Esophagus muscularis mucosa (tissue), 4 donors: ENCODE measurements at places on chromosomes 1 and 21.

DNA sequence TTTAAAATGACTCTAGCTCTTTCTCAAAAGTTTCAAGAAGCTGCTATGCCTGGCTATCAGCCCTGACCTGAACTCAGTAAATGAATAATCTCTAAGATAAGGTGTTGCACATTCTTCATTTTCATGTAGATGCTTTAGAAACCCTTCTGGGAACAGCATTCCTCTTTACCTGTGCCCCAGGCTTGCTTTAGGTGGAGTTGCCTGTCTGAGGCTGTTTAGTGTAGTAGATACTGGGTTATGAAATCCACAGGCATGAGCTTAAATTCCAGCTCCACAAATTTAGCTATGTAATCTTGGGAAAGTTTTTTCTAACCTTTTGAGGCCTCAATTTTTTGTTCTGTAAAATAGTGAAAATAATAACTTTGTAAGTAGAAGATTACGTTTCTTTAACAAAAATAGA lies 41.6 kb downstream of the ATP6V1G3 start:
- DNase-seq: no peak

DNA sequence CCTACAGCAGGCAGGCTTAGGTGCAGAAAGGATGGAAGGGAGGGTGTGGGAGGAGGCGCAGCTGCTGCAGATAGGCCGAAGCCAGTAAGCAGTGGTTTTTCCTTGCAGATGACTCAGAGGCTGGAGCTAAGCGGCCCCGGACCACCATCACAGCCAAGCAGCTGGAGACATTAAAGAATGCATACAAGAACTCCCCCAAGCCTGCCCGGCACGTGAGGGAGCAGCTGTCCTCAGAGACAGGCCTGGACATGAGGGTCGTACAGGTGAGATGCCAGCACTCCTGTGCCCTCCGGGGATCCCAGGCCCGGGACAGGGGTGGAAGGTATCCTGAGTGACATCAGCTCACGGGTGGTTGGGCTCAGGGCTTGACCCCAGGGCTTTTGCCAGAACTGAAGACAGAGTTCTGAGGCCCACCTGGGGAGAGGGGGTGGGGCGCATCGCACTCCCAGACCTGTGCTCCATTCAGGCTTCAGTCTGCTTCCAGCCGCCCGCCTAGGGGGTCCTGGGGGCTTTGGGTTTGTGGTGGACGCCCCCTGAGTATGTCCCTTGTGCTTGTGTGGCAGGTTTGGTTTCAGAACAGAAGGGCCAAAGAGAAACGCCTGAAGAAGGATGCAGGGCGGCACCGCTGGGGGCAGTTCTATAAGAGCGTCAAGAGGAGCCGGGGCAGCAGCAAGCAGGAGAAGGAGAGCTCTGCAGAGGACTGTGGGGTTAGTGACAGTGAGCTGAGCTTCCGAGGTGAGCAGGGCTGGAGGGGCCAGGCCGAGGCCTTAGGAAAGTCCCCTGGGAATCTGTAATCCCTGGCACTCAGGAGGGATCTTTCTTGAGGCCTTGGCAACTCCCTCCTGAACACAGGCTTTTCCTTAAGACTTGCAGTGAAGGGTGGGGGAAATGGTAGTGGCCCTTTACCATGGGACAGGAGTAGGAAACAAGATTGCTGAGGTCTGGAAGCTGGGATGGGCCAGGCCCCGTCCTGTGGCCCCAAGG lies 41.5 kb downstream of the LHX4 start:
- DNase-seq: no peak

DNA sequence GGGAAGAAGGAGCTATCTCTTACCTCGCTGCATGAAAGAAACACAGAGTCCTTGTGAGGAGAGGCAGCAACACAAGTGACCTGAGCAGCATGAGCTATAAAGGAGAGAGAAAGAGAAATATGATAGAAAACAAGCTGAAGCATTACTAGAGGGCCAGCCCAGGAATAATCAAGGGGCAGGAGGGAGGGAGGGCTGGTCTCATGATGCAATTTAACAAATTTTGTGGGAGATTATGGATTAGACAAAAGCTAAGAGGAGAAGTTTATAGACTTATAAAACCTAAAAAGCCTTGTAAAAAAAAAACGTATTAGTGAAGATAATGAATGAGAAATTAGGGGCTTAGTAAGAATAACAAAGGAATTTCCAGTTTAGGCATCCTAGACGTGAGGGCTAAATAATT lies 5.0 kb downstream of the WDR77 start:
- DNase-seq: peak; percentile 85

GRCh38 chr1:54993140-54993539 lies 5.6 kb upstream of the BSND start:
- no peak for DNase-seq

DNA sequence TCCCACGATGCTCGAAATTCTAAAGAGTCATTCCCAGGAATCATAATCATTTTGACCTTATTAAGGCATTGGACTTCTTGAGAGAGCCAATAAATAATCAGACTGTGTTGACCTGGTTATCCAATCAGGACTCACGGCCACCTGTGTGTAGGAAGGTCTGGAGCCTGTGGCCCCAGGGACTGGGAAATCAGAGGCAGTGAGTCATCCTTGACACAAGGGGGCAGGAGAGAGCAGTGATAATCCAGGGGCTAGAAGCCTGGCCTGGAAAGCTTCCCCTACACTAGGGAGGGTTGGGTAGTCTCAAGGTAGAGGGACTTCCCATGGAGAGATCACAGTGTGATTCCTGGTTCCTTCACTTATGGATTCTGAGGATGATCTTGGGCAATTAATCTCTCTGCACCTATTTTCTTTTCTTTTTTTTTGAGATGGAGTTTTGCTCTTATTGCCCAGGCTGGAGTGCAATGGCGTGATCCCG lies 4.7 kb downstream of the MR1 start:
- DNase-seq: no peak

DNA sequence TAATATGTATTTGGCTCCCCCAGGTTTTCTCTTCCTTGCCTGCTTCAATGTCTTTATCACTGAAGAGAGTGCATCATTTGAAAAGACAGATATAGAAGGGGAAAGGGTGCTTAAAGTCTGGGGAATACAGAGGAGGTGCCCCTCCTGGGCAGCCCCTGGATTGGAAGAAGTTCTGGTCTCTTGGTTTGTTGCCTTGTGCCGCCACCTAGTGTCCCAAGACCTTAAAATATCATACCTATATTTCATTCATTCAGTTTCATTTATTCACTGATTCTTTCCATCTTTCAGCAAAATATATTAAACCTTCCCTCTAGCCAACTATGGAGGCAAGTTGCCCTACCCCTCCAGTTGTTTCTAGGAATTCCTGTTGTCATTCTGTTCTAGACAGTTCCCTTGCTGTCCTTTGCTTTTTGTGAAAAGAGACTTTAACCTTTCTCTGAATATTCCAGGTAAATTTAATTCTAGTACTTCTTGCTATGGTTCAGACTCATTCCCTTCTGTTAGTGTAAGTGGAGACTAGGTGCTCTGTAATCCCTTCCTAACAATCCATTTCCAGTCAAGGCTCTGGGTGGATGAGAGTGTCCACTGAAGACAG lies 56.1 kb downstream of the MEF2D start:
- no peak for DNase-seq

DNA sequence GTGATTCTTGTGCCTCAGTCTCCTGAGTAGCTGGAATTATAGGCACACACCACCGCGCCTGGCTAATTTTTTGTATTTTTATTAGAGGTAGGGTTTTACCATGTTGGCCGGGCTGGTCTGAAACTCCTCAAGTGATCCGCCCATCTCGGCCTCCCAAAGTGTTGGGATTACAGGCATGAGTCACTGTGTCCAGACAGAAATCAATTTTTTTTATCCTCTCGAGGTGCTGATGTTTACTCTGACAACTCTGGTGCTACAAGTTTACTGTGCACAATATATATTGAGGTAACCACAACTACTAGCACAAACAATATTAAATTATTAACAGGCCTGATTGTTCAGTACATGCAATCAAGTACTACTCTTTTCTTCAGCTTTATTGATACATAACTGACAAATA lies 39.7 kb downstream of the F13B start:
- no peak for DNase-seq

DNA sequence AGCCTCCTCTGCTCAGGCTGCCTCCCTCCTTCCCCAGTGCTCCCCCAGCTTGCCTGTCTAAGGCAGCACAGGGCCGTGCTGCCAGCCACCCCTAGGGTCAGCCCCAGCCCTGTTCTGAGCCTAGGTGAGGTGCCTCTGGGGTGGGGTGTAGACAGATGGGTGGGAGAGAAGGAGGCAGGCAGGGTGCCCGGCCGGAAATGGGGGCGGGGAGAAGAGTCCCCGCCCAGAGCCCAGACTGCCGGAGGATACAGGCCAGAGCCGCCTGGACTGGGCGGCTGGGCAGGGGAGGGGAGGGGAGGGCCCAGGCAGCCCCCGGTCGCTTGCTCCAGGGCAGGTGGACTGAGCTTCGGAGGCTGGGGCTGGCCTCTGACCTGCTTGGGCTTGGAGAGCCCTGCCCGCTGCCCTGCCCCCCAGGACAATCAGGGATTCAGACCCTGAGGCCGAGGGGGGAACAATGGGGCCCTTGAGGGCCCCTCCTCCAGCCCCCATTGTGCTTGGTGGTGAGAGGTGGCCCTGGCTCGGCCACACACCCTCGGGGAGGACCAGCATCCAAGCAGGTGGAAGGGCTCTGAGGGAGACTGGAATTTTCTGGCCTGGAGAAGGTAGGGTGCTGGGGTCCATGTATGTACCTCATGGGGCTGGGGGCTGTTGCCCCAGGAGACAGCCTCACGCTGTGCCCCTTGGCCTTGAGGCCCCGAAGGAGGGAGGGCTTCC lies at the start of gene GJC2:
GJC2 (plus strand) TSS at position 525 of the 714 bp plus-strand sequence. CDS start 7,829 bp downstream, outside the sequence.
- DNase-seq: no peak

DNA sequence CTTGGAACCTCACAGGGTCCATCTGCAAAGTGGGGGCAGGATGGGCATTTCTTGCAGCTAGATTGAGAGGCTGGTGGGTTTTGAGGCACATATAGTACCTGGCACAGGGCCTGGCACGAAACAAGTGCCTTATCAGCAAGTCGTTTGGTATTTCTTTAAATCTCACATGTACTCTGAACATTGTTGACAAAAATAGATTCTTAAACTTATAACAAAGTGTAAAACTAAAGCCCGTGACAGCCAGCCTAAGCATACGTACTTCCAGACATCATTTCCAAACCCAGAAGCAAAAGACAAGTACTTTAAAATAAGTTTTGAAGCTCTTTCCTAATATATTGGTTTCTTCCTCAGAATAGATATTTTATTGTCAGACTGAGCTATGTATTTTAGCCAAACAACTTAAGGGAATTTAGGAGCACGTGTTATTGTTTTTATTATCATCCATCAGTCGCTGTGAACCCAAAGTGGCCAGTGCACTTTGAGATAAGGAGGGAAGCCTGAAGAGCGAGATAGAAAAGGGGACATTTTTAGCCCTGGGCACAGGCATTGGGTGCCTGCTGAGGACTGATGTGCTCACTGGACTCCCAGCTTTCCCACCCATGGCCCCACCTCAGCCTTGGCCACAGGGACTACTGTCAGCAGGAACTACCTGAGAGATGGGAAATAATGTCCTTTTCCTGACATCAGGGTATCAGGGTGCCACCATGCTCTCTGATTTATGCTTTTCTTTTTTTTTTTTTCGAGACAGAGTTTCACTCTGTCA lies 3.0 kb downstream of the FBLIM1 start:
- no peak for DNase-seq

GRCh38 chr1:174022976-174023277 lies 770 bp upstream of the RC3H1 start:
- DNase-seq: no peak

DNA sequence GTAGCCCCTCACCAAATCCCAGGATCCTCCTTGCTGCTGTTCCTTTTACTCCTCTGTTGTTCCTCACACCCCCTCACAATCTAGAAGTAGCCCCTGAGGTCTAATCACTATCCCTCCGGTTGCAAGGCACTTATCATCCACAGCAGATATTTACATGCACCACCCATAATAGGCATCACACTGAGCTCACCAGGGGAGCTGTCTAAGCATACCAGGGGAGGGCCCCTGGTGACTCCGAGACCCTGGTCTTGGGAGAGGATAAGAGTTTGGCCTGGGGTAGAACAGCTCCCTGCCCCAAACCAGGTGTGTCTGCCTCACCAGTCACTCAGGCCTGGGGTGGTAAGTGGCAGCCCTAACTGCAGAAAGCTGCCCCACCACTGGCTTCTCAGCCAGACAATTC lies 37.3 kb upstream of the ZC3H12A start:
- DNase-seq: no peak
